ENCODE measurements at places on chromosomes 7 and 10. TPM values are rescaled to one million over a fixed set of nuclear protein-coding genes. Genes with fewer than 3 reads are reported as not detected.

- peak; percentile 20 for DNase-seq
Observed at GRCh38 chr10:6348096-6348874, 145.6 kb downstream of the PFKFB3 start.

GRCh38 chr10:129136074-129136473 lies 331.0 kb upstream of the MGMT start:
- no peak for DNase-seq

DNA sequence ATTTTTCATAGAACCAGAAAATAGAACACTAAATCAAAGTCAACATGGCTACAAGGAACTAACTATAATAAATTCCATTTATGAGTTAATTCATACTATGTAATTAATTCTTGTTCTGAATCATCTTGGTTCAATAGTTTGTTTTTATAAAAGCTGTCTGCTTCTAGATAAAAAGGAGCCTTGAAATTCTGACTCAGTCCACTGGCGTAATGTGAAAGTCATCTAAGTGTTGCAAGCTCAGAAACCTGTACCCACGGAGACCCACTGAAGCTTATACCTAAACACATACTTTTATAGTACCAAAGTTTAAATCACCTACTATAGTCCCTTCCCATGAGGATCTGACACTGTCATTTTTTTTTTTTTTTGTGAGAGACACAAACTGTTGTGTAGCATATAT lies 489.4 kb downstream of the SEMA3D start:
- DNase-seq = no peak

MEOX2 gene
- 9.5 TPM for total RNA-seq

GRCh38 chr10:9035355-9035754 lies 980.9 kb downstream of the GATA3 start:
- no peak for DNase-seq

DNA sequence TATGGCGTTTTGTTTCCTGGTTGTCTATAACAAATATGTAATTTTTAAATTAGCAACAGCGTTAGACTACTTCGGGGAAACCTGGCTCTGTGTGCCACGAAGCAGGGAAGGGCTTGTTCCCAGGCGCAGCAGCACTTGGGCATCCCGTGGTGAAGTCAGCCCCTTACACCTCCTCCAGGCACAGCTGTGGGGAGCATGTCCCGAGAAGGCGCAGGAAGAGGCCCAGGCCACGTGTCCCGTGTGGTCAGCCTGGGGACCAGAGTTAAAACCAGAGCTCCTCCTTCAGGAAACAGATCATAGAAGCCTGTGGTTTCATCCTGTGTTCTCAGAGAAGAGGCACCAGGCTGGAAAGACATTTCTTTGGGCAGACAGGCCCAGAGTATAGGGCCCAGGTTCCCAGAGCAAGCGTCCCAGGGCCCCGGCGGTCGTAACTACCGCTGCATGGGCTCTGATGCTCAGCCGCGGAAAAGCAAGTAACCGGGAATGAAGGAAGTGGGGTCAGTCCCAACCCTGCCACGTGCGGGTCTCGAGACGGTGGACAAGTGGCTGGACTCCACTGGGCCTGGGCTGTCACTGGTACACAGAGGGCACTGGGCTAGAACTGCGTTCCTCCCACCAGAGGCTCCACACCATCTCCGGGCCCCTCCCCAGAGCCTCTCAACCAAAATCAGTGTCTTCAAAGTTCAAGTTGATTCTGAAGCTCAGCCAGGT lies 7.1 kb downstream of the NUDT1 start:
- DNase-seq = no peak

FAM237B gene
- not detected for total RNA-seq

- no peak for DNase-seq
Observed at GRCh38 chr7:1142051-1142635, 17.9 kb downstream of the ZFAND2A start.

NPSR1 gene
- total RNA-seq = not detected

- no peak for DNase-seq
Observed at GRCh38 chr7:123916240-123916724, 8.8 kb upstream of the SPAM1 start.

GRCh38 chr7:130141161-130141883 lies 63.9 kb downstream of the TMEM209 start:
- DNase-seq = no peak

GRCh38 chr7:152937282-152937681 lies 177.7 kb downstream of the ACTR3B start:
- DNase-seq = no peak

SMKR1 gene
- total RNA-seq = not detected

- DNase-seq = no peak
Observed at GRCh38 chr7:32658034-32658433, 162.7 kb downstream of the AVL9 start.

TMEM140 gene
- 27.6 TPM for total RNA-seq

DNA sequence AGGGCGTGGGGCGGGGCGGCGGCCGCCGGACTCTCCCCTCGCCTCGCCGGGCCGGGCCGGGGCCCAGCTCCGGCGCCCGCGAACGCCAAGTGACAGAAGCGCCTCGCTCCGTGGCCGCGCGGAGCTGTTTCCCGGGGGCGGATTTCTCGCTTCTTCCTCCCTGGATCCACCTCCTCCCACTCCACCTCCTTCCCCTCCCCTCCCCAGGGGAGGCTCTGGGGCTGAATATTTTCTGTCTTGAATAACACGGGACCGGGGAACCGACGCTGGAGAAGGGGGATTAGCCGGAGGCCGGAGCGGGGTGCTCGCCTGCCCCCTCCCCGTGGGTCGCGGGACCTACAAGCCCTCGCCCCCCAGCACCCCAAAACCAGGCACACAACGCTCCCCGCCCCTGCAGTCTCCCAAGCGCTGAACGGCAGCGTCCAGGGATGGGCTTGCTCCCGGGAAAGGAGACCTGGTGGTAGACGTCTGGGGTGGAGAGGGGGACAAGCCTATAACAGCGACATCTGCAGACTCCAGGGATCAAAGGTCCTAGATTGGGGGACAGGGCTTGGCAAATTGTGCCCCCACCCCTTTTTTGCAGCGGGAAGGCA lies at the start of gene ARHGAP21:
TSS of gene ARHGAP21 (minus strand) at position 100 of the 593 bp plus-strand sequence. CDS start 1,988 bp downstream, outside the sequence.
- peak; percentile 21 for DNase-seq

DNA sequence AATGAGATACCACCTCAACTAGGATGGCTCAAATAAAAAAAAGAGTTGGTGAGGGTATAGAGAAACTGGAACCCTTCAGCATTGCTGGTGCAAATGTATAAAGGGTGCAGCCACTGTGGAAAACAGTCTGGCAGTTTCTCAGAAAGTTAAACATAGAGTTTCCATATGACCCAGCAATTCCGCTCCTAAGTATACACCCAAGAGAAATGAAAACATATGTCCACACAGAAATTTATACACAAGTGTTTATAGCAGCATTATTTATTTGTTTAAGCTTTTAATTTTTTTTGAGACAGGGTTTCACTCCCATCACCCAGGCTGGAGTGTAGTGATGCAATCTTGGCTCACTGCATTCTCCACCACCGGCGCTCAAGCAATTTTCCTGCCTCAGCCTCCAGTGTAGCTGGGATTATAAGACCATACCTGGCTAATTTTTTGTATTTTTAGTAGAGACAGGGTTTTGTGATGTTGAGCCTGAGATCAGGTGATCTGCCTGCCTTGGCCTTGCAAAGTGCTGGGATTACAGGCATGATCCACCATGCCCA lies 118.2 kb upstream of the KIF5B start:
- DNase-seq = no peak

DNA sequence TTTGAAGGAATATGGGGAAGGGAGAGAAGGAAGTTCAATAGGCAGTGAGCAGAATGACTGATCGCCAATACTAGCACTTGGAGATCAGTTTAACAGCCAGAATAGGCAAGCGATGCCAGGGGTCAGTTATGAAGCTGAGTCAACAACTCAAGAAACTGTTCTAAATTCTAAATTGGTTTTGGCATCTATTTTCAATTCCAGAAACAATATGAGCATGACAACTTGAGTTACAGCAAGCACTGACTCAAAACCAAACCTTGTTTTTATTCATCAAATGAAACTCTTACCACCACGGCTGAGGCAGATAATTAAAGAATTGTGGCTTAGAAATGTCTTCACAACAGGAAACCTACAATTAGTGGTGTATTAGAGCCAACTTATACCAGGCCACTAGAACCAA lies 180.5 kb upstream of the ASAH2 start:
- no peak for DNase-seq

GRCh38 chr7:117673839-117674238 lies 194.0 kb downstream of the CFTR start:
- no peak for DNase-seq
